Fibroblast of skin of left biceps (primary cell): ENCODE measurements at places on chromosomes 6 and 20.

- no peak for DNase-seq
Measured at GRCh38 chr6:45199554-45199953, 128.6 kb upstream of the RUNX2 start.

DNA sequence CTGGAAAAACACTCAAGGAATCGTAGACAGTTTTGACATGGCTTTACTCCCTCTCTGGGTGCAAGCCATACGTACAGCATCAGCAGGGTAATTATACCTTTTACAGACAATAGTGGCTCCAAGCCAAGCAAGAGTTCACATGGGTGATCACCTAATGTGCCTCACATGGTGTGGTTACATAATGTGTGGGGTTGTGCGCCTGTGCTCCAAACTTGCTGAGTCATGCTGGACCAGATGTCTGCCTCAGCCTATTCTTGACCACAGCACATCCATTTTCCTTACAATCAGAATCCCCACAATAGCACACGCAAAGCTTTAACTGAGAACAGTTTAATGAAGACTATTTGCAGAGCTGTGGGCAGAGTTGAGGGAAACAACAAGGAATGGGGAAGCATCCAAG is 74.5 kb downstream of the ALDH8A1 start:
- no peak for DNase-seq

DNA sequence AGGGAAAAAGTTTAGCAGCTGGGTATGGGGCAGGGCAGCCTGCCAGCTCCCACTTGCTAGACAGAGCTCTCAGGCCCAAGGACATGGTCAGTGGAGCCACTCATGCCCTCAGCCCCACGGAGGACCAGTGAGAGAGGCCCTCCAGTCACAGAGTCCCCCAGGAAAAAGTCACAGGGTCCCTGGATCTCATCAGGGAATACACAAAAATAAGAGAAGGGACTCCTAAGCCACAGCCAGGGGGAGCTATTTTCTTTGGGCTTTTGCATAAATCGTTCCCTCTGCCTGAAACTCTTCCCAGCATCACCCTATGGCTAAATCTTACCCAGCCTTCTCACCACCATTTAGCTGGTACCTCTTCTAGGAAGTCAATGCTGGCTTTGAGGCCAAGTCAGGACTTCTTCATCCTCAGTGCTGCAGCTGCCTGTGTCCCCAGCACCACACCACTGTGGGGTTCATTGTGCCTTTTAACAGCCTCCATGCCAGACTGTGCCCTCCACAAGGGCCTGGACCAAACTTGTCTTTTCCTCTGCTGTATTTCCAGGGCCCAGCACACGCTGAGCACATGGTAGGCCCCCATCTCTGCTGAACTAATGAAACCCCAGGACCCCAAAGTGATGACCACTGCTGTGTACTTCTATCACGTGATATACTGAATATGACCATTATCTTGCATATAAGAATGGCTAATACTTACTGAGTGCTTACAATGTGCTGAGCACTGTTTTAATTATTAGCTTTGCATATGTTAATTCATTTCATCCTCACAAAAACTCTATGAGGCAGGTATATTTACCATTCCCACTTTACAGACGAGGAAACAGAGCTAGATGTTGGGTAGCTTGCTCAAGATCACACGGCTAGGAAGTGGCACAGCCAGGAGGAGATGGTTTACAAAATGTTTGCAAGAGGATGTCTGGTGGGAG is 2.0 kb downstream of the ZNF335 start:
- peak; percentile 8 for DNase-seq

- DNase-seq = no peak
Measured at GRCh38 chr6:40909811-40910210, 129.2 kb downstream of the UNC5CL start.

DNA sequence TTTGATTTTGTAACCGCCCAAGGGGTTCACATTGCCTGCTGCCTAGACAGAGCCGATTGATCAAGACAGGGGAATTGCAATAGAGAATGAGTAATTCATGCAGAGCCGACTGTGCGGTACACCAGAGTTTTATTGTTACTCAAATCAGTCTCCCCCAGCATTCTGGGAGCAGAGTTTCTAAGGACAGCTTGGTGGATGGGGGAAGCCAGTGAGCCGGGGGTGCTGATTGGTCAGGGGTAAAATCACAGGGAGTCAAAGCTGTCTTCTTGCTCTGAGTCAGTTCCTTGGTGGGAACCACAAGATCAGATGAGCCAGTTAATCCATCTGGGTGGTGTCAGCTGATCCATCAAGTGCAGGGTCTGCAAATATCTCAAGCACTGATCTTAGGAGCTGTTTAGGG is 60.0 kb upstream of the EZR start:
- DNase-seq = no peak

DNA sequence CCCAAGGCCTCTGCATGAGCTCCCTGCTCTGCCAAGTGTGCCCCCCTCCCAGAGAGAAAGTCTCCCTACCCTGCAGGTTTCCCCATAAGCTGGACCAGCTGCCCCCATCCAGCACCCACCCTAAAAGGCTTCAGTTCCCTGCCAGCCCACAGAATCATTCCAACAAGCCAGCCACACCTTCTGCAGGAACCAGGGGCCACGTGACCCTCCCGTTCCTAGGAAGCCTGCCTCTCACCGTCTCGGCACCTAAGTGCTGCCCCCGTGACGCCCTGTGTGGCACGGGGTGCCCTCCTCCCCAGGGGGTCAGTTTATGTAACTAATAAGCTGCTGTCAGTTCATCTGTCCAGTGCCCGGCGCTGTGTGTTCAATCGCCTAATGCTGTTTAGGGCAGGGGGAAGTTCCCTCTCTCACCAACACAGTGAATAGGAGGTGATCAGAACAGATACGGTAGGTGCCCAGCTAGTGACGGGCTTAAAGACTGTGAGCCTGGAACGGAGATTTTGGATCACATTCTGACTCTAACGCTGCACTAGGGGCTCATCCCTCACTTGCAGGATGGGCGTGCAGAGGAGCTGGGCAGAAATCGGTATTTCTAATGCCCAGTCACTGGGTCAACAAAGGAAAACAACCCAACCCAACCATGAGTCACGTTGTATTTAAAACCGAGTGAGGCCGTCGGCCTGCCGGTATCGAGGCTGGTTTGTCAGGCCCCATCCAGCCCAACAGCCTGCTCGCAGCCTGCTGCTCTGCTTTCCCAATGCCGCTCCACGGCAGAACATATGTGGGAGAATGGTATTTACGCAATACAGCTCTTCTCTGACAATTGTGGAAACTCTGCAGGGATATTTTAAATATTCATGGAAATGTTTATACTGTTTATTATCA is 56.0 kb downstream of the RAMACL start:
- DNase-seq = no peak

- peak; percentile 95 for DNase-seq
Measured at GRCh38 chr20:41003143-41003935, 25.3 kb upstream of the TOP1 start.

- DNase-seq = no peak
Measured at GRCh38 chr20:3106185-3106584, 21.7 kb upstream of the AVP start.

DNA sequence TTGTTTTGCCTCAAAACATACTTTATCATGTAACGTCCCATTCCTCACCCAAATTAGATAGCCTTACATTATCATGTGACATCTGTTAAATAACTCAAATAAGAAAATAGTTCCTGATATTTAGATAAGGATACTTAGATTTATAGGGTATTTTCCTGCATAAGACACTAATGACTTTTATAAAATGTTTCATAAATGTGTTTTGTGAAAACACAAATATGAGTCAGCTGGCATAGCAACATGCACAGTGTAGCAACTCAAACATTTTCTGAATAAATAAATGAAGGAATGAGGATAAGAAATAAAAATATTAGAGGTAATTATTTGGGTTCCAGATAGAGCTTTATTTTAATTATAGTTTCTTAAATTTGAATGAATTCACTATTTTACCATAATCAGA is 460.4 kb upstream of the PLCB4 start:
- DNase-seq = no peak

- DNase-seq = no peak
Measured at GRCh38 chr6:137084865-137085617, 40.3 kb upstream of the IL20RA start.

- DNase-seq = no peak
Measured at GRCh38 chr6:84422380-84422968, 195.0 kb upstream of the CEP162 start.
